ENCODE measurements at places on chromosomes 11 and 22. TPM values are rescaled to one million over a fixed set of nuclear protein-coding genes. Genes with fewer than 3 reads are reported as not detected.

Gene TRPC6
- 0.39 TPM for polyA plus RNA-seq

Gene AMPD3
- 10.8 TPM for polyA plus RNA-seq

Gene CASP4
- 6.0 TPM for polyA plus RNA-seq

Gene CALCA
- polyA plus RNA-seq = not detected

Gene GPHA2
- not detected for polyA plus RNA-seq

Gene RHOD
- 1.7 TPM for polyA plus RNA-seq

Gene FAM180B
- not detected for polyA plus RNA-seq

Gene C22orf31
- polyA plus RNA-seq = 0.36 TPM

Gene PRAME
- polyA plus RNA-seq = not detected

Gene SCN3B
- polyA plus RNA-seq = 17.7 TPM

Gene HOATZ
- not detected for polyA plus RNA-seq

Gene APOBEC3G
- polyA plus RNA-seq = 6.3 TPM

Gene RHOG
- 84.3 TPM for polyA plus RNA-seq

Gene SLC36A4
- polyA plus RNA-seq = 16.0 TPM

Gene ADM
- 7.8 TPM for polyA plus RNA-seq

Gene ROBO4
- 7.4 TPM for polyA plus RNA-seq

Gene F2
- polyA plus RNA-seq = not detected

Gene OR8A1
- not detected for polyA plus RNA-seq

Gene MRPL40
- polyA plus RNA-seq = 25.4 TPM

Gene KCNK7
- 0.68 TPM for polyA plus RNA-seq

Gene VPREB1
- not detected for polyA plus RNA-seq

Gene CDC45
- polyA plus RNA-seq = 21.5 TPM

Gene CARS1
- polyA plus RNA-seq = 63.5 TPM

Gene CTR9
- 10.9 TPM for polyA plus RNA-seq

Gene LINC01488
- not detected for polyA plus RNA-seq

Gene VWCE
- polyA plus RNA-seq = 1.0 TPM

Gene OR5L1
- polyA plus RNA-seq = not detected

Gene OR52I1
- not detected for polyA plus RNA-seq

Gene MS4A15
- polyA plus RNA-seq = not detected

Gene CYTH4
- polyA plus RNA-seq = 1.3 TPM

Gene SGSM1
- polyA plus RNA-seq = 11.4 TPM

Gene DDX25
- 17.7 TPM for polyA plus RNA-seq

Gene KREMEN1
- polyA plus RNA-seq = 50.5 TPM

Gene SCUBE2
- polyA plus RNA-seq = 1.1 TPM

Gene CSF2RB
- 0.20 TPM for polyA plus RNA-seq

Gene RFPL2
- polyA plus RNA-seq = 5.3 TPM

Gene ARAP1
- 36.6 TPM for polyA plus RNA-seq

Gene MGAT3
- 19.3 TPM for polyA plus RNA-seq

Gene TUBA8
- polyA plus RNA-seq = 14.4 TPM

Gene C11orf87
- polyA plus RNA-seq = 2.1 TPM

Gene LMNTD2
- 1.1 TPM for polyA plus RNA-seq

Gene FAM83F
- 10.8 TPM for polyA plus RNA-seq

Gene PANX1
- polyA plus RNA-seq = 15.5 TPM

Gene TM7SF2
- 143 TPM for polyA plus RNA-seq

Gene MYBPC3
- not detected for polyA plus RNA-seq

Gene OR4D5
- not detected for polyA plus RNA-seq

Gene KCTD21
- polyA plus RNA-seq = 14.5 TPM

Gene SYNGR1
- 55.1 TPM for polyA plus RNA-seq

Gene MYH9
- 236 TPM for polyA plus RNA-seq

Data from brain (organoid and tissue), 16 donors.